Stimulated activated CD4-positive, alpha-beta T cell treated with anti-CD3 and anti-CD28 coated beads, Interleukin-2, amount 100 ng/mL, for 4 hours (primary cell): ENCODE measurements at places on chromosomes 3 and 15.
A peak's percentile ranks its signal among the peaks of the same experiment; 100 is the strongest.

GRCh38 chr3:187522293-187522692 lies 147.9 kb downstream of the SST start:
- DNase-seq: no peak

DNA sequence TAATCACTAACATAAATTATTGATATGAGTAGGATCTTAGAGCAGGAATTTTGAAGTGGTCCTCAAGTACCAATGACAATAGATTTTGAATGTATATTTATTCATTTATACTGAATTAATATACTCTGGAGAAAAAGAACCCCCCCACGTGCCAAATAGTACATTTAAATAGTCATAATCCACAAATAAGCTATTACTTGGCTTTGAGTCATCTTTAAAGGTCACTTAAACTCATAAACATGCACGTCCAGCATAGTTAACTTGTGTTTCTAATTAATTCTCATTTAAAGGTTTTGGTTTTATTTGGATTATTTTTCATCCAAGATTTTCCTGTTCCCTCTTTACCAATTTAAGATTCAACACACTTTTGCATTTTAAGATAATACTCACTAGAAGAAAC lies 35.1 kb downstream of the FGF7 start:
- no peak for DNase-seq

GRCh38 chr3:69669070-69669469 lies 70.2 kb upstream of the MITF start:
- DNase-seq: no peak

DNA sequence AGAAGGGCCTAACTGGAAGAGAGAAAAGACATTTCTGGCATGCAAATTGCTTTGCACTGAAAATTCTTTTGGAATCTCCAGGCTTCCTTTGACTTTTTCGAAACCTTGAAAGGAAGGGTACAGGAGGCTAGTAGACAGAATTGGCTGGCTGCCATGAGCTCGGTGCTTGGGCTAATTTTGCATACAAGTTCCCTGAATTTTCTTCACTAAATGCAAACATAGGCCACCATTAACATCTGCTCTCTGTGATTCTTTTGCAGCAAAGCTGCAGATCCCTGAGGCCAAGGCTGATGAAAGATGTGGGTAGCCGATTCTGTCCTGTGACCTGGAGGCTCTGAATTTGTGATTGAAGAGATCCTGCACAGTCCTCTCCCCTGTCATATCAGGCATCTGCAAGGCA lies 247.8 kb upstream of the MCTP2 start:
- DNase-seq: no peak

- DNase-seq: no peak
Measured at GRCh38 chr3:144821583-144821982, 850.0 kb downstream of the DIPK2A start.

- DNase-seq: no peak
Measured at GRCh38 chr3:195134431-195134830, 136.5 kb downstream of the XXYLT1 start.

DNA sequence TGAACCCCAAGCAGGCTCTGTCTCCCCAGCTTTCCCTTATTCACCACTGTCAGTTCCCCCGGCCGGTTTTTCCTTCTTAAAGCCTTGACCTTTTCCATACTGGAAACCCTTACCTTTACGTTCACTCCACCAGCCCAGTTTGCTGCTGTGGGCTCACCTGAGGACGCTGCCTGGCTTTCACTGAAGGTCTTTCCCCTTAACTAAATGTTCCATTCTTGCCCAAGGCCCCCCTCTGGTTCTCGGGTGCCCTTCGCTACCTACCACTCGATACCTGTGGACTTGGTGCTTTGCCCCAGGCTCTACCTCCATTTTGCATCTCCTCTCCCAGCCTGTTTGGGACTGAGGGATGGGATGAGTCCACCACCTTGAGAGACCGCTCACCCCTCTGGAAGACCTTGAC lies 851 bp downstream of the AP2M1 start:
- DNase-seq: no peak

GRCh38 chr3:187968883-187969580 lies 184.9 kb upstream of the LPP start:
- no peak for DNase-seq

- DNase-seq: no peak
Measured at GRCh38 chr3:122948408-122948807, 79.2 kb downstream of the SEMA5B start.

DNA sequence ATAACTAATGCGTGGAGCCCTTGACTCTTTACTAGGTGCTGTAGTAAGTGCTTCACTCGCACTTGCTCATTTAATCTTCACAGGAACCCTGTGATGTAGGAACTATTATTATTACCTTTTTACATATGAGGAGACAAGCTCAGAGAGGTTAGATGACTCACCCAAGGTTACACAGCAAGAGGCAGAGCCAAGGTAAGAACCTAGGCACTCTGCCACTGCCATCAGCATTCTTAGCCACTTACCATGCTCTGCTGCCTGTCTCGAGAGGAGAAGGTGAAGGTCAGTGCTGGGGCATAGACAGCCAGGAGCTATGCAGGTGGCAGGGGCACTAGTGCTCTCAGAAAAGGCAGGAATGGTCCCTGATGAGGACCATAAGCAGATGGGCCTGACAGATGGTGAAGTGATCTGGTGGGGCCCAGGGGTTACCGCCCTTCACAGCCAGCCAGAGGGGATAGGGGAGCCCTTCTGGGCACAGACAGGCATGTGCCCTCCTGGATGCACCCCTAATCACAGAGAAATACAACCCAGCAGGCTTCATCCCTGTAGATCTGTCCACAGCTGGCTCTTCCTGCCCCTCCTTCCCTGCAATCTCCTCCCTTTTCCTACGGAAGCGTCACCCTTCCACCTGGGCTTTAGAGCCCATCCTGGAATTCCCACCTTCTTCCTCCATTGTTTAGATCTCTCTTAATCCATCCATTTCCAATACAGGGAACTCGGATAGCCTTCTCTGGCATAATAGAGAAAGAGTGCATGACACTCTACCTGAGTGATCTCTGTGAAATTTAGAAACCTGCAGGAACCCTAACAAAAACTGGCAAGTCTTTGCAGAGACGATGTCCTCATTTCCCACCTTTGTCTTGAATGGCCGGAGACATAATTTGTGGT lies 26.9 kb downstream of the ABTB1 start:
- no peak for DNase-seq

GRCh38 chr15:72196409-72197040 lies 1.1 kb downstream of the GRAMD2A start:
- DNase-seq: no peak

DNA sequence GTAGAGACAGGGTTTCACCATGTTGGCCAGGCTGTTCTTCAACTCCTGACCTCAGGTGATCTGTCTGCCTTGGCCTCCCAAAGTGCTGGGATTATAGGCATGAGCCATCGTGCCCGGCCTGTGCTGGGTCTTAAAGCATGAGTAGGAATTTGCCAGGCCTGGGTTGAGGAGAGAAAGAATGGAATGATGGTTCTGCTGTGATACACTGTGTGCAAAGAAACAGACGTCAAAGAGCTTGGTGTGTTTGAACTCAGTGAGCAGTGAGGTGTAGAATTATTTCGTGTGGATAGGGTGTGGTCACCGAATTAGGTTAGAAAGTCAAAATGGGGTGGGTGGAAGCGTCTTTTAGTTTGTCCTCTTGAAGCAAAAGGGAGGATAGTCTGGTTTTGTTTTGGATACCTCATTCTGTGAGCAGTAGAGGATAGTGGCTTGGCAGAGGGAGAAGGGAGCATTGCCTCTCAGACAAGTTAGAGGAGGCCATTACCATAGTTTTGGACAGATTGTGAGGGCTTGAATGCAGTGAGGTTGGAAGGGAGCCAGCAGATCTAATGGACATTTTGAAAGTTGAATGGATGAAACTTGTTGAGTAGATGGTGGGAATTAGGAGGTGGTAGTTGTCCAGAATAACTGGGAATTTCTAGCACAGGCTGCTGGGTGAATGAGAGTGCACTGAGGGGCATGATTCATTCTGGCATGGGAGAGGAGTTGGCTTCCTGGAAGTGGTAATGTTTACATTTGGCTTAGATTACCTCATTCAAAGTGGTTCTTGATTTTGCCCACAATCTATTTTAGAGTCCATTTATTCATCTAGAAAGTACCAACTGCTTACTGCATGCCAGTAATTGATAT lies 27.2 kb downstream of the AKAP13 start:
- DNase-seq: peak; percentile 13

DNA sequence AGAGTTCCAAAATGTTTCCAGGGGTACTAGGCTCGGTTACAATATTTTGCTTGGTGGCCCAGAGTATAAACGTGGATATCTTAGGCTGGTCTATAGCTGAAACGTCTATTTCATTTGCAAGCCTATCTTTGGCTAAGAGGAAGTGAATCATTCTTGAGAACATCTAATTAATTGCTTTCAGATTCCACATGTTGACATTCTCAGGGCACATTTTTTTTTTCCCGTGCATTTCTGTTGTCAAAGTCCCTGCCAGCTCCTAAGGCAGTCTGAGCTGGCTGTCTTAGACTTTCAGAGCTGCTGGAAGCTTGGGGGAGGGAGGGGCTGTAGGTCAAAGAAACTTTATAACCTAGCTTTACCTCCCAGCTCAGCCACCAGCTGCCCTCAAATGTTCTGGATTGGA lies 23.2 kb upstream of the LAMP3 start:
- no peak for DNase-seq

- no peak for DNase-seq
Measured at GRCh38 chr3:103601666-103602065, 1166.9 kb downstream of the ZPLD1 start.
